ENCODE measurements at places on chromosomes 5 and 9.

GRCh38 chr5:42982107-42982622 lies 58.0 kb downstream of the ANXA2R start:
- peak; percentile 40 for DNase-seq

DNA sequence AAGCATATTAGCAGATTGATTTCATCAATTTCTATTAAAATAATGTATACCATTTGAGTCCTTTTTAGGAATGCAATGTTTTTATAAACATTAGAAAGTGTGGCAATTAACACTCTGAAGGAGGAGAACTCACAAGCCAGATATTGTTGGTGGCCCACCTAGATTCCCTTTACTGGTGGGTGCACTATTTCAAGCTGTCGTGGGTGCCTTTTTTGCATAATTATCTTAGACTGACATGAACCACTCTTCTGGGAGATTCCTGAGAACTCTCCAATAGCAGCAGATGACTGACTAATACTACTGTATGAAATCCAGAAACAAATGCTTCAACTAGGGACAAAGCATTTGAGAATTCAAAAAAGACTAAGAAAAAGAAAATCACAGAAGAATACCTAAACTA lies 526.0 kb downstream of the CDH18 start:
- DNase-seq = no peak

DNA sequence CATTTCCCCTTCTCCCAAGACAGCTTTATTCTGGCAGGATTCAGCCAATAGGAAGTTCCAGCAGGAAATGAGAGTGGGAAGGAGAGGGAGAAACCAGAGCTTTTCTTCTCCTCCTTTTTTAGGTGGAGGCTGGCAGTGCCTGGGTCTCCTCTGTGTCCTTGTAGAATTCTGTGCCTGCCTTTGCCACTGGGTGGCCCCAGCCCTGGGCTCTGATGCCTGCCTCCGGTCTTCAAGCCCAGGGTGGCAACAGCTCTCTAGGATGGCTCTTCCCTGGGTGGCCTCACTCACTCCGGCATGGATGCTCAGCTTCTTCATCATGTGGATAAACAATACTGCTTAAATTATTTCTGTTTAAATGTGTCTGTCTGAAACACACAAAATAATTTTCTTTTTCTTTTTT lies 694.8 kb downstream of the SEMA5A start:
- no peak for DNase-seq

DNA sequence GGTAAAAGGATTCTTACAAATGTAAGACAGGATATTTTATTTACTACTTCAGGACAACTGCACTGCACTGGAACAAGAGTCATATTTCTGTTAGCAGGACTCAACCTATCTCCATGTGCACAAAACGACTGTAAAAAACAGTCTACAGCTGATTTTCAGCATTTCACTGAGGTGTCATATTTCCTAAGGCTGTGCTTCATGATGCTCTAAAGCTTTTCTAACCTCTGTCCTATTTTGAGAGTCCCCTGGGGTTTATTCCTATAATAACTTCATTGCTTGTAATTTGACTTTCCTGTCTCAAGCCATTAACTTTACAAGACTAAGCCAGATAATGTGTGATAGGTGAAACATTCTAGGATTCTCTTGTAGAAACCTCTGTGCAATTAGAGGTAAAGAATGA lies 472.3 kb downstream of the HINT1 start:
- no peak for DNase-seq
